ENCODE measurements at places on chromosomes 7 and 10.

DNA sequence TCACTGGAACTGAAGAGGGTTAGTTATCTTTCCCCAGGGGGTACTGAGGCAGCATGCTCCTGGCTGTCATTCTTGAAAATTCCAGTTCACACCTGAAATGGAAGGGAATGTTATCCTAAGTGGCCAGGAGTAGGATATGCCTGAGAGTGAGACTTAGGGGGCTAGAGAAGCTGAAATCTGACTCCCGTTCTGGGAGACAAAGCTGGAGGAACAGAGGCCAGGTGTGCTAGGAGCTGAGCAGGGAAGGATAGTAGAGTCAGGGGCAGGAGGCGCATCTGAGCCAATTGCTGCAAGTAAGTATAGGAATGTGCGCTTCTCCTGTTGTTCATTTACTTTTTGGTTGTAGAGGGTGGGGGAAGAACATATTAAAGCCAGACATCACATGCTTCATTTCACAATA, 58.1 kb upstream of the KIAA1217 start:
- DNase-seq = no peak

GRCh38 chr7:155815332-155816191, 3.3 kb upstream of the SHH start:
- DNase-seq = peak; percentile 74

- no peak for DNase-seq
Measured at GRCh38 chr10:34203966-34204630, 611.0 kb downstream of the PARD3 start.

DNA sequence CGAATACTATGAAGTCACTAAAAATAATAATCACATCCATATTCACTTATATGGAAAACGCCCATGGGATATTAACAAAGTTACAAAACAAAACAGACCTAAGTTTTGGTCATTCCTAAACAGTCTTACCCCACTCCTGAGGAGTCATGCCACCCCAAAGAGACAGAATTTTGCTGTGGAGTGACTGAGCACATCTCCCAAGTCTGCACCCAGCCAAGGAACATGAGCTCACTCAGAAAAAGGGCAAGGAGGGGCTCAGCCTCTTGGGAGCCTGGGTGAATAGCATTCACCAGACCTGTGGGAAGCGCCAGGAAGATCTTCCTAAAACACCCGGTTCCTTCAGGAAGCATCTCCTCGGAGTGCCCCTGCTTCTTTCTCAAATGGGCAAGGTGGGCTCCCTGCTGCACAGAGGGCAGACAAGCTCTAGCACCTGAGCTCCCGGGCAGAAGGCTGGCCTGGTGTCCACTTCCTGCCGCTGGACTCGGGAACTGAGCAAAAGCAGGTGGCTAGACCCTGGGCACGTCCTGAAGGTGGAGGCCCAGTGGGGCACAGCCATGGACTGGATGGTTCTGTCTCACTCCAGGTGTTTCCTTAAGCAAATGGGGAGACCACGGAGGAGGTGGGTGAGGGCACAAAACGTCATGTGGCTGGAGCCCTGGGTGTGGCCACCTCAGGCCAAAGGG, 31.0 kb downstream of the TNS3 start:
- no peak for DNase-seq

GRCh38 chr10:62763155-62763554, 41.4 kb upstream of the ADO start:
- no peak for DNase-seq

- DNase-seq = no peak
Measured at GRCh38 chr10:48809261-48809660, 124.6 kb downstream of the WDFY4 start.

All from frontal cortex (tissue), 4 donors.